NCI-H526 (cell line): ENCODE measurements at places on chromosomes 2 and 18.

DNA sequence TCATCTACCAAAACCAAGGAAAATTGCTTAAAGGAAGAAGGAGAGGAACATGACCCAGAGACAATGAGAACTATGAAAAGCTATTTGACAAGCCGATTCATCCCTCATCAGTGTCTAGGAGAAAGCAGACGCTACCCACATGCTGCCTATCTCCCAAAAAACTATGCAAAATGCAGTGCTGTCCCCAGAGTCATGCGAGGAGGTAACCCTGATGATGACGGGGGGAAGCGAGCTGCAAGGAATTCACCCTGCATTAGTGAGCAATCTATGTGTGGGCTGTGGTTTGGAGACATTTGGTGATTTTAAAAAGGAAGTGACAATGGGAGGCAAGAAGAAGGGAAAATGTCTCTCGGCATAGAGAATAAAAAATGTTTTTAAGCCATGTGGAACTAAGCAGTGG is 472.7 kb downstream of the CMPK2 start:
- DNase-seq: no peak

DNA sequence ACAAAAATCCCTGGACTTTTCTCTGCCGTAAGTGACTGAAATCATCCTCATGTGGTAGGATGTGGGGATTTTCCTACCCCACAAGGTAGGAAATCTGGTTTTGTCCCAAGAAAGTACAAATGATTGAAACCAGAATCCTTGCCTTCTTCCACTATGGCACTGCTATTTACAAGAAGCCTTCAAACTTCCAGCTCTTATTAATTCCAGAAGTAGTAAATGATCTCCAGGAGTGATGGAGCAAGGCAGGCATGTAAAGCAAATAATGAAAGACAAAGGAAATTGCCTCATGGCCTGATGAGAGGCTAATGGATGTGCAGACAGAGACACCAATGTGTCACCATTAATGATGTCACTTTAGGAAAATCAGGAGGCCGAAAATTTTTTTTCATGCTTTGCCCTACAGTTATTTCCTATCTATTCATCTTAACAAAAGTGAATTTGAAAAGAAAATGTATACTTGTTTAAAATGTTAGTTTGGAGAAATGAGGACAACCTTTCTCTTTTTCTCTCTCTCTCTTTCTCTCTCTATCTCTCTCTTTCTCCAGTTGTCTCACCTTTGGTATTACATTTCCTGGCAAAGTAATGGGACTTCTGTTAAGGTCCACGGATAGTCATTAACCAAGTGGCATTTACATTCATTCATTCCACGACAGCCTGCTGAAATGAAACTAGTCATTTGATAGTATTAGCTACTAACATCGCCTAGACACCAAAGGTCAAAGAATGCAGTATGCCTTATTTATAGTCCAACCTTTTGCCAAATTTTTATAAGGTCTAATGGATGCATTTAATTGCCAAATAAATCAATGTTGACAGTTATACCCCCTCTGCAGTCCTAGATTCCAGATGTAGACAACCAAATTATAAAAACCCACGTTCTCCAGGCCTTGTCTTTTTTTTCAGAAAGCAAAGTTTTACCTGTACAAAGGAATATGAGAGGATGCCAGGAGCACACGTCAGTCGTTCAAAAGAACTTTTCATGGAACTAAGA is 5.0 kb upstream of the EVA1A start:
- DNase-seq: peak; percentile 52

DNA sequence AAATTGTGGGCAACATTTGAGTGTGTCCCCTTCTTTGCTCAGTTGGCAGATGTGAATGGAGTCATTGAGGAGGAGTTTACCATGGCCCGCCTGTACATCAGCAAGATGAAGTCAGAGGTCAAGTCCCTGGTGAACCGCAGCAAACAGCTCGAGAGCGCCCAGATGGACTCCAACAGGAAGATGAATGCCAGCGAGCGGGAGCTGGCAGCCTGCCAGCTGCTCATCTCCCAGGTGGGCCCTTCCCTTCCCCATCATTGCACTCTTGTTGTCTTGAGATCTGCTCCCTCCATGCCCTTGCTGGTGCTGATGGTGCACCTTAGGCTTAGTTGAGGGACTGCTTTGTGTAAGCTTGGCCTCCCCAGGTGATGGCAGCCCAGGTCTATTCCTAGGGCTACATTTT is 47.5 kb upstream of the LYPD6B start:
- no peak for DNase-seq

DNA sequence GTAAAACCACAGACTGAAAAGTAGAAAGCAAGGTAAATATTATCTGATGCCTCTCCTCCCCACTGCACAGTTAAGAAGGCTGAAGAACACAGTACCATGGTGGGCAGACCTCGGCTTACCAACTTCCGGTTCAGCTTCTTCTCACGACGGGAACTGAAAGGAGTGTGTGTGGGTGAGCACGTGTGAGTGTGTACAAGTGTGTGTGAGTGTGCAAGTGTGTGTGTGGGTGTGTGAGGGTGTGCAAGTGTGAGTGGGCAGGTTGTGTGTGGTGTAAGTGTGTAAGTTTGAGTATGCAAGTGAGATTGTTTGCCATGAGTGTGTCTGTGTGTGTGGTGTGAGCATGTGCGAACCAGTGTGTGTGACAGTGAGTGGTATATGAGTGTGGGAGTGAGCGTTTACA is 103.5 kb downstream of the ADD2 start:
- no peak for DNase-seq

DNA sequence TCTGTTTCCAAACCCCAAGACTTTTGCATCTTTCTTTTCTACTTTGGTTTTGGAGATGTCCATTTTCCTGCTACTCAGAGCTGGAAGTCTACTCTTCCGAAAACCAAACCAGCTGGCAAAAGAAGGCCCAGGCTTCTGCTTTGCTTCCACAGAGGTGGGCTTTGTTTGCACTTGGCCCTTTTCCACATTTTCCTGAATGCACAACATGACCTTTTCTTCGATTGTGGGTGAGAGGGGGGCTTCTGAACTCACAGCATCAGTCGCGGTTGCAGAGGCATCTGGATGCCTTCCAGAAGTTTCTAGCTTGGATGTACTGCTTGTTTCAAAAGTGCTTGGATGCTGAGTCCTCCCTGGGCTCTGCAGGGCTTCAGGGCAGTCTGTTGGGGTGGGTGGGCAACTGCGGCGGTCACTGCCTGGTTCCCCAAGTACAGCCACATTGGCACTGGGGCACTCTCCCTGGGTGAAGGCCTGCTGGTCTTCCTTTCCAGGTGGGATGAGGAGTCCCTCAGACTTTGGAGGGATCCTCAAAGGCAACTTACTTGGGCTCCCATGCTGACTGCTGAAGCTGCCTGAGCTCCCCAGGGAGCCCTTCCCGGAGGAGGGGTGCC is 112.3 kb upstream of the LYPD1 start:
- DNase-seq: no peak

DNA sequence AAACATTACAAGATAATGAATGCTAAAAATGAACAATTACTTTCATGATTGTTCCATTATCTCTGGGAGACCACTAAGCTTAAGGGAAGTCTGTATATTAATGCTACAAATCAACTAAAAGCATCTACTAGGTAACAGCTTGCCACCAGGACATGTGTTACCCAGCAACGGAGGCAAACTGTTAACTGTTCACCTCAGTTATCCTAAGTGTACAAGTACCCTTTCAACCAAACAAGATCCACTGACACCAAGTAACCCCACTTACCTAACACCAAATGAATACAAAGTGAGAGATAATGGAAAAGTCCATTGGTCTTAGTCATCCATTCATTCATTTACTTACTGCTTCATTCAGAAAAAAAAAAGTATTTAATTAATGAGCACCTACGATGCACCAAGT is 54.7 kb upstream of the KIDINS220 start:
- no peak for DNase-seq

DNA sequence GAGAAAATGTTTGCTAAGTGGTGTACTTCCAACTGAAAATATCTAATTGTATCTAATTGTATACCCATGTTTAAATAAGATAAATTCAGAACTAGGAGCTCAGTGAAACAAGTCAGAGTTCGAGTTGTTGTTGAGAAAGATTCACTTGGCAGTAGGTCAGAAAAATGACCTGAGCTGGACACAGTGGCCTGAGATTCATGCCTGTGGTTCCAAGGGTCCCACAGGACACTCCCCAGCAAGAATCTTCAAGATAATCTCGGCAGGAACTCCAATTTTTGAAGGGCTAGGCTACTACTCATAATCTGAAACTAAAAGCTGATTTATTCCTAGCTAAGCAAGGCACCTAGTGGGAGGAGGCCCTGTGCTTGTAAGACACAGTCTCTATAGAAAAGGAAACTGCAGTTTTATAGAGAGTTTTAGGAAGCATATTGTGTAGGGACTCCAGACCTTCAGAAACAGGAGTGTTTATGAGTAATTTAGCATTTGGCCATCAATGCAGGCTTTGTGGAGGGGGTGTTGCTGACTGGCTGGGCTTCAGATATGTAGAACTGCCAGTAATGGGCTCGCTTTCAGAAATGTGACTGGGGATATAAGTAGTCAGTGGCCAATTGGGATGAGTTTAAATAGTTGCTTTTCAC is 43.2 kb downstream of the SP140 start:
- DNase-seq: no peak

GRCh38 chr2:190482451-190482850 is 52.1 kb downstream of the NEMP2 start:
- no peak for DNase-seq

DNA sequence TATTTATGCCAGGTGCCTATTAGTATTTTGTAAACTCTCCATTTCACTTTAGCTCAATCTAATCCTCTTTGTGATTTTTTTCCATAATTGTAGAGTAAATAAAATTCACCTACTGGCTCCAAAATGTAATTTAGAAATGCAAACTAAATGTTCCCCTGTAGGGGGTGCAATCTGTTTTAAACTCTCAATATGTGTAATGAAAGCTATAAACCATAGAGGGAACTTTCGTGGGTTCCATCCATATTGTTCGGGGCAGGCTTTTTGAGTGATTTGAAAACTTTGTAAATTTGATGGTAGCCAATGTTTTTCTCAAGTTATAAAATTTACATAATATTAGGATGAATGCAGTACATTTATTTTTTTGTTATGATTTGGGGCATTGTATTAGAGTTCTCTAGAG is 49.4 kb downstream of the TSPYL6 start:
- DNase-seq: peak; percentile 73

DNA sequence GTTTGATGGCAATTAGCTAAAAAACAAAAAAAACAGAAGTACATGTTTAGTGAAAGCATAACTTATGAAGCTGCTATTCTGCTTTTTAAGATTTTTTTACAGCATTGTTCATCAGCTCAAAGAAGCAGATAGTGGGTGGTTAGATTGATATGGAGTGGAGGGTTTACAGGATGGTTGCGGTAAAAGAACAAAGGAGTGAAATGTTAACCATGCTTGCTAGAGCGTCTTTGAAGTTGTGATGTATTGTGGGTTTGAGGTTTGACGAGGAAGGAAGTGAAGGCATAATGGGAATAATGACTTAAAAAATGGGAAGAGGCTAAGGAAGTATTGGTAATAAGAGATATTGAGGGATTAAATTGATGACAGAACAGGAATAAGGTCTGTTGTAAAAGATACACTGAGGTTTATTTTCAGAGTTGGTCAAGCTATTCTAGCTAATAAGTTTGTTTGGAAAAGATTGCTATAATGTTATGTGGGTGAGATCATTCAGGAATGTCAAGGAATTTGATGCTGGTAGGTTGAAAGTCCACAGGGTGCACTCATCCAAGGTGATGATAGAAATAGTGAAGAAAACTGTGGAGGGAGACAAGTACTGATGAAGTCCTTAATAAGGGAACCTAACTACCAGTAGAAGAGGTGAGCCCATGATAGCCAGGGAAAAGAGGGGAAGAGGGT is 14.6 kb downstream of the SPOPL start:
- no peak for DNase-seq

DNA sequence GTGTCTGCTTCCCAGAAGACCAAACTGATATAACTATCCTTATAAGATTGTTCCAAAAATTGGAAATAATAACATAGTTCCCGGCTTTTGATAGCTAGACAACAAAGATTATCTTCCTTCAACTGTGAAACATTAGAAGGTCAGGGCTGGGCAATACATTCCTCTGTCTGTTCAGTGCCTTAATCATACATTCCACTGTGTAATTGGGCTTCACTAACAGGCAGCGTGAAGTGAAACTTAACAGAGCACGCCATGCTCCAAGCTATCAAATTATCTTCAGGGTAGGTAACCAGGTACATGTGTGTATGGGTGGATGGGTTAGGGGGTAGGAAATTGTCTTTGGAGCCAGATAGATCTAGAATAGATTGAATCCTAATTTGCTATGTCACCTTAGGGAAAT is 23.5 kb upstream of the ARL5A start:
- no peak for DNase-seq

GRCh38 chr18:32469691-32470459 is 807 bp downstream of the GAREM1 start:
- DNase-seq: no peak

DNA sequence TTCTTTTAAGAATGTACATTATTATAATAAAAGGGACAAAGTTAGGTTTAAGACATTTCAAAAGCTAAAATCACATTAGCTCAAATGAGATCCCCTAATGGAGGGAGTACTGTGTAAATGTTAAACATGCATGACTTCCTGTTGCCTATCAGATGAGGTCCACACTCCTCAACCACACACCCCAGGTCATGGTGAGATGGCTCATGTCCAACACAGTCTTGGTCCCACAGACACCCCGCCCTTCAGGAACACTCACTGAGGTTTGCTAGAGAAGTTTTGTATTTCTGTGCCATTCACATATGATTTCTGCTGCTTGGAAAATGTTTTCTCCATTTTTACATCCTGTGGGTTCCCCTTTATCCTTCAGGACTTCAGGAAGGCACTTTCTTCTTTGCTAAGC is 491.0 kb downstream of the SOX11 start:
- DNase-seq: no peak

DNA sequence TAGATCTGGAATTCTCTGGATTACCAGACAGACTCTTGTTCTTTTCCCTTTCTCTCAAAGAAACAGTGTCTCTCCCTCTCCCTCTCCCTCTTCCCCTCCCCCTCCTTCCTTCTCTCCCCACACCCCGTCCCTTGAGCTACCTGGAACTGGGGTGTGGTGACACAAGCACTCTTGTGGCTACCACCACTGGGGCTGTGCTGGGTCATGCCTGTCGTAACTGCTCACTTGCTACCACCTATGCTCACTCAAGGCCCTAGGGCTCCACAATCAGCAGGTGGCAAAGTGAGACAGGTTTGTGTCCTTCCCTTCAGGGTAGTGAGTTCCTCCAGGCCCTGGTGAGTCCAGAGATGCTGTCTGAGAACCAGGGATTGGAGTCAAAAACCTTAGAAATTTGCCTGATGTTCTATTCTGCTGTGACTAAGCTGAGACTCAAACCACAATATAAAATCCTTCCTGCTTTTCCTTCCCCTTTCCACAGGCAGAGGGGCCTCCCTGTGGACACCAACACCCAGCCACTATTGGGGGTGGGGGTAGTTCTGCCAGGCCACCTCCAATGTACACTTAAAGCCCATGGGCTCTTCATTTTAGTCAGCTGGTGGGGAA is 70.8 kb downstream of the OXER1 start:
- DNase-seq: no peak

DNA sequence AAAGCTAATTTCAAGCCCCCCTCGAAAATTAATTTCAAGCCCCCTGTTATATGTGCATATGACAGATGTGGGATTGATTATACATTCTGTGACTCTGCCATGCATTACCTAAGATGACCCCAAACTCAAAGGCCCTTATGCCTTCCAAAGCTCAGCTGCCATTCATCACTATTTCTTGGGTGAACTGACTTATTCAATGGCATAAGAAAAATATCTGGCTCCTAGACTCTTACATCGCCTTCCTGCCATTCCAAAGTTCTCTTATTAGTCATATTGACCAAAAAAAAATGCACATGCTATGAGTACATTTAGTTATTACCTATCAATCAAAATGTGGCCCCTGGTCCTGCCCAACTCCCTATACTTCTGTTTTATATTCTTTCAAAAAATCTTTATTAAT is 291.8 kb upstream of the CHAC2 start:
- DNase-seq: no peak
